ENCODE measurements at places on chromosomes 3 and 15. TPM values are rescaled to one million over a fixed set of nuclear protein-coding genes. Genes with fewer than 3 reads are reported as not detected.
A peak's percentile ranks its signal among the peaks of the same experiment; 100 is the strongest.

DNA sequence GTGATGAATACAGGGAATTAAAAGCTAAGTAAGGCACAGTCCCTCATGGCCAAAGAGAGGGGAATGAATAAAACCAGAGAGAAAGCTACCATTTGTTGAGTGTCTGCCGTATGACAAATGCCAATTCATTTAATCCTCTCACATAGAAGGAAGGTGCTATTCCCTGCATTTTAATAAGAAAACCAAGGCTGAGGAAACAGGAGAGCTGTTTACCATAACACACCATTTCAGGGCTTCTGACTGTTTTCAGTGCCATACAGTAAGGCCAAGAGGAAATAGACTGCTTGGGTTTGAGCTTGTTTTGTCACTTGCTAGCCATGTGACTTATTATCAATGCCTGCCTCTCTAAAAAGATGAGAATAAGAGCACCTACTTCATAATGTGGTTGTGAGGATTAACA is 10.1 kb downstream of the BTBD1 start:
- DNase-seq = no peak

The HYPK gene
- 20.8 TPM for total RNA-seq

The SYNPR gene
- total RNA-seq = not detected

The NCEH1 gene
- total RNA-seq = 24.8 TPM

DNA sequence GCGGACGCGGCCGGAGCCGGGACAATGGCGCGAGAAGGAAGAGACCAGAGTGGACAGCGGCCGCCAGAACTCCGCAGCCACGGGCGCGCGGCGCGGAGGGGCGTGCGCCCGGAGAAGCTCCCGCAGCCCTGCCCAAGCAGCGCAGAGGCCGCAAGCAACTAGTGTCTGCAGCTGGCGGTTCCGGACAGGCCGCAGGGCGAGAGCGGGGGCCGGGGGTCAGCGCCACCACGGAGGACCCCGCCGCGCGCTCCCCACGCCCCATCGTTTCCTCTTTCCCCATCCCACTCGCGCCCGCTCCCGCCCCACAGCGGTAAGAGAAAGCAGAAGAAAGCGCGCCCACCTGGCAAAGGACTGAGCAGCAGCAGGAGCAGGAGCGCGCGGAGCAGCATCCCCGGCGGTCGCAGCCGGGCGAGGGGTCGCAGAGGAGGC is 440 bp downstream of the PRTG start:
- DNase-seq = no peak

GRCh38 chr3:40557575-40558161 is 32.9 kb downstream of the ZNF621 start:
- DNase-seq = no peak

GRCh38 chr3:151562891-151563290 is 102.0 kb upstream of the IGSF10 start:
- DNase-seq = no peak

- no peak for DNase-seq
Measured at GRCh38 chr3:173992416-173992815, 594.9 kb downstream of the NLGN1 start.

- no peak for DNase-seq
Measured at GRCh38 chr15:39227001-39227400, 353.9 kb upstream of the THBS1 start.

The SEMA3B gene
- total RNA-seq = 5.6 TPM

The TMEM39A gene
- 39.4 TPM for total RNA-seq

DNA sequence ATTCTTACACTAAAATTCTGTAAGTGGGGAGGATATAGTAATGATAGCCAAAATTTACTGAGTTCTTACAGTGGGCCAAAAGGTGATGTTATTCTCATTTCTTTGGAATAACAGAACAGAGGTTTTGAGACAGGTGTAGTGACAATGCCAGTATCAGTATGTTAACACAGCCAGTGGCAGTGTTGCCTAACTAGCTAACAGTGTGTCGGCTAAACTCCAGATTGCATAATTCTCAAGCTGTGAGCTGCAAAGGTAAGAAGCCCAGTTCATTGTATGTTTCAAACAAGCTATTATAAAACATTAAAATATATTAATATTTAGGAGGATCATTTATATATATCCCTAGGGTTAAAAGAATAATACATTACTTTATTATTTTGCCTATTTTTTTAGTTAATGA is 920 bp downstream of the SLC15A2 start:
- DNase-seq = no peak

- no peak for DNase-seq
Measured at GRCh38 chr3:25633919-25634318, 30.8 kb downstream of the TOP2B start.

GRCh38 chr3:31241533-31241932 is 291.2 kb upstream of the STT3B start:
- no peak for DNase-seq

- DNase-seq = peak; percentile 81
Measured at GRCh38 chr3:66483409-66483906, 17.4 kb downstream of the LRIG1 start.

- DNase-seq = peak; percentile 63
Measured at GRCh38 chr3:139519998-139520737, 19.4 kb downstream of the RBP1 start.

DNA sequence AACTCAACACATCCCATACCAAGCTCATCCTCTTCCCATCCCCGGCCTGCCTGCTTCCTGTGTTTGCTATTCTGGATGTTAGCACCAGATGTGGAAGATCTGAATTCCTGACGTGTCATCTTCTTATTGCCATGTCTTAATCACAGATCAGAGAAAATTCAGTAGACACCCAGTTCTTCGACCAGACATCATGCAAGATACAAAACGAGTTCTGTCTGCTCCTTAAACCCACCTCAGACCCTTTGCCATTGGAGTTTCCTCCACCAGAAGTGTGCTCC is 52.0 kb downstream of the FGD5 start:
- DNase-seq = no peak

DNA sequence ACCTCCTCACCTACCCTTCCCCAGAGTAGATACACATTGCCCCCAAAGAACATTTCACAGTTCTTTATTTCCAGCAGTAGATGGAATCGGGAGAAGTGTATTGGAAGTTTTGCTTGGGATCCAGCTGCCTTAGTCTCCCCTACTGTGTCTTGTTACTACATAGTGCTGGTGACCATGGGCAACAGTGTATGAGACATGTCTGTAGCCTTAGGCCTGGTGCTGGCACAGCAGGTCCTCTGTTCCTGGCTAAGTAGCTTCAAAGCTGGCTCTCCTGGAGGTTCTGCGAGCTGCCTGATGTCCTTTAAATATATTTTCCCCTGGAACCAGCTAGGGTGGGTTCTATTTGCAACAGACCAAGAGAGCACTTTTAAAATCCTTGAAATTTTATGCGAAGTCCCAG is 174.7 kb downstream of the THSD4 start:
- DNase-seq = peak; percentile 63

- DNase-seq = no peak
Measured at GRCh38 chr3:126348308-126348920, 8.8 kb downstream of the KLF15 start.

DNA sequence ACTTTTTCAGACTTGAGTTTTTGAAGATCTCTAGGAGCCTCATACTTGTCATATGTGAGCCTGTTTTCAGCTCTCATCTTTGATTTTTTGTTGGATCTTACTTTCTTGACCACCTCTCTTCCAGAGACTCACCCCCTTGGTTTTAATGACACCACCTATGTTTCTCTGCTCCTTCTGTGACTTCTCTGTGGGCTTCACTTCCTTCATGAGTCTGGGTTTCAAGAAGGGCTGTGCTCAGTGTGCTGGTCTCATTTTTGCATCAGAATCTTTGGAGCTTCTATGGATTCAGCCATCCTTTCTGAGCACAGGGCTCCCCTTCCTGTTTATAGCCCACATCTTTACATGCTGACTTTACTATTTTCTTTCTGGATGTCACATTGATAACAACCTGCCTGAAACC is 17.7 kb downstream of the PPM1L start:
- no peak for DNase-seq

The ZNF502 gene
- total RNA-seq = 5.3 TPM

- no peak for DNase-seq
Measured at GRCh38 chr3:56368846-56369245, 99.4 kb downstream of the ERC2 start.

- DNase-seq = no peak
Measured at GRCh38 chr15:68330901-68331300, 53.4 kb downstream of the FEM1B start.

- peak; percentile 54 for DNase-seq
Measured at GRCh38 chr15:66749841-66750575, 48.0 kb downstream of the SMAD6 start.

The PRTG gene
- total RNA-seq = 13.3 TPM

DNA sequence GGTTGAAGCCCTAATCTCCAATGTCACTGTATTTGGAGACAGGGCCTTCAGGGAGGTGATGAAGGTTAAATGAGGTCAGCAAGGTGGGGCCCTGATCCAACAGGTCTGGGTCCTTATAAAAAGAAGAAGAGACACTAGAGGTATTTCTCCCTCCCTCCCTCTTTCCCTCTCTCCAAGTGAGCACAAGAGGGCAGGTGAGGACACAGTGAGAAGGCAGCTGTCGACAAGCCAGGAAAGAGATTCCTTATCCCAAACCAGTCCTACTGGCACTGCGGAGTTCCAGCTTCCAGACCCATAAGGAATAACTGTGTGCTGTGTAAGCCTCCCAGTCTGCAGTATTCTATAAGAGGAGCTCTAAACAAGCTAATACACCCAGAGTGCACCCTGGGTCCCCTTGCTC is 134.7 kb downstream of the ADAMTS17 start:
- DNase-seq = no peak

DNA sequence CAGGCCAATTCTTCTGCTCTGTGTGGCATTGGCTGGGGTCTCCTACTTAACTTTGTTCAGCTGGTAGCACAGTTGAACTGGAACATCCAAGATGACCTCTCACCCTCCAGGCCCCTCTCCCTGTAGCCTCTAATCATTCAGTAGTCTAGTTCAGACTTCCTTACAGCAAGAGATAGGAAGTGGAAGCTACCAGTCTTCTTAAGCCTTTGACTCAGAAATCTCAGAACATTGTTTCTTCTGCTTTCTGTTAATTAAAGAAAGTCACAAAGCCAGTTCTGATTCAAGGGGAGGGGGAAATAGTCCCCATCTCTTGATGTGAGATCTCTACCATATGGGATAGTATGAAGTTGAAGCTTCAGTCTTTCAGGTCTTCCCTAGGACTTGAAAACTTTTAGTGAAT is 18.8 kb upstream of the SACM1L start:
- DNase-seq = no peak

GRCh38 chr15:68658641-68659358 is 80.0 kb downstream of the CORO2B start:
- no peak for DNase-seq

- DNase-seq = peak; percentile 74
Measured at GRCh38 chr3:196528639-196529233, 13.6 kb upstream of the SMCO1 start.

GRCh38 chr3:143478115-143478693 is 358.6 kb downstream of the CHST2 start:
- no peak for DNase-seq

DNA sequence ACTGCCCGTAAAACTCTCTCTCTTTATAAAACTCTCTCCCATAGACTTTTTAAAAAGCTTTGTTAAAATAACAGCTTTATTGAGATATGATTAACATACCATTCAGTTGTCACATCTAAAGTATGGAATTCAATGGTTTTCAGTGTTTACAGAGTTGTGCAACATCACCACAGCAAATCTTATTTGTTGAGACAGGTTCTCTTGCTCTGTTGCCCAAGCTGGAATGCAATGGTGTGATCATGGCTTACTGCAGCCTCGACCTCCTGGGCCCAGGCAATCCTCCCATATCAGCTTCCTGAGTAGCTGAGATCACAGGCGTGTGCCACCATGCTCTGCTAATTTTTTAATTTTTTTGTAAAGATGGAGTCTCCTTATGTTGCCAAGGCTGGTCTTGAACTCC is 35.9 kb upstream of the TRAK1 start:
- DNase-seq = no peak

The NAALADL2 gene
- 0.78 TPM for total RNA-seq

- peak; percentile 49 for DNase-seq
Measured at GRCh38 chr15:101203607-101204189, 48.1 kb downstream of the CHSY1 start.

- no peak for DNase-seq
Measured at GRCh38 chr3:32937331-32937730, 14.1 kb upstream of the CCR4 start.

The MYH15 gene
- total RNA-seq = 0.20 TPM

The SLC7A14 gene
- 0.12 TPM for total RNA-seq

The SLC9C1 gene
- not detected for total RNA-seq

DNA sequence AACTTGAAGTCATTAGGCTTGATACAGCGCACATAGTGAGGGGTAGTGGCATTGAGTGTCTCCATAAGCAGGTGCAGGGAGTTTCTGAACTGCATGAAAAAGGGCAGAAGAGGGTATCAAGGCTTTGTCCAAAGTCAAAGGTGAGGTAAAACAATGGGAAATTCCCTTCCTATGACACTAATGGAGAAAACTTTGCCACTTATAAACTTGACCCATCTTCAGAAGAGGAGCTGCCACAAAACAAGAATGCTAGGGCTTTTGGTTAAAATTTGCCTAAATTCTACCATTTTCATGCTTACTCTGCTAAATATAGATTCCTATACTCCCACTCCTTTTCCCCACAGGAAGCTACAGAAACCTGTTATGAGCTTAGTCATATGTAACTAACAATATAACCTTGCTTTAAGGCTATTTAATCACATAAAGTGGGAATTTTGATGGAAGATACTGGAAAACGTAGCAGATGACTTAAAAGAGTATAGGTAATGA is 87.5 kb upstream of the MYO5C start:
- no peak for DNase-seq

- no peak for DNase-seq
Measured at GRCh38 chr3:150739200-150739863, 23.6 kb downstream of the SIAH2 start.

DNA sequence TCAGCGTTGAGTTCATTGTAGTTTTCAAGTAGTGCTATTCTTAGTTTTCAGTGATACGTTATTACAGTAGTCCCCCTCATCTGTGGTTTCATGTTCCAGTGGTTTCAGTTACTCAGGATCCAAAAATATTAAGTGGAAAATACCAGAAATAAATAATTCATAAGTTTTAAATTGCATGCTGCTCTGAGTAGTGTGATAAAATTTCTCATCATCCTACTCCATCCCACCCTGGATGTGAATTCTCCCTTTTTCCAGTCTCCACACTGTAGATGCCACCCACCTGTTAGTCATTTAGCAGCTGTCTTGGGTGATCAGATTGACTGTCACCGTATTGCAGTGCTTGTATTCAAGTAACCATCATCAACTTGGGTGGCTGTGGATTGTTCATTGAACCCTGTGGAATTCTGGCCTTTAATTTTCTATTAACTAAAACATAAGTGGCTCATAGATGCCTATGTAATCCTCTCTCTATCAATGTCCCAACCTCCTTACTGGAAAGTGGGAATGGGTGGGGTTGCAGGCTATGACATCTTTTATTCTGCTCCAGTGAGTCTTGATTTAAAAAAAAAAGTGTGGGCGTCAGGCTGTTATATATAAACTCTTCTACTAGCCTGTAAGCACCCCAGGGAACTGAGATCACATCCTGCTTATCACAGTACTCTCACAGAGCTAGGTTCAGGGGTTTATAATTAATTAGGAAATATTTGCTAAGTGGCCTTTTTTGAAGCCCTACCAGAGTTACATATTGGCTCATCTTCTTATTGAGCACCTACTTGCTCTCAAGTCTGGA is 97.5 kb downstream of the CFAP20DC start:
- peak; percentile 3 for DNase-seq

The RPUSD3 gene
- total RNA-seq = 47.5 TPM
